ENCODE measurements at places on chromosomes 3 and 15.

DNA sequence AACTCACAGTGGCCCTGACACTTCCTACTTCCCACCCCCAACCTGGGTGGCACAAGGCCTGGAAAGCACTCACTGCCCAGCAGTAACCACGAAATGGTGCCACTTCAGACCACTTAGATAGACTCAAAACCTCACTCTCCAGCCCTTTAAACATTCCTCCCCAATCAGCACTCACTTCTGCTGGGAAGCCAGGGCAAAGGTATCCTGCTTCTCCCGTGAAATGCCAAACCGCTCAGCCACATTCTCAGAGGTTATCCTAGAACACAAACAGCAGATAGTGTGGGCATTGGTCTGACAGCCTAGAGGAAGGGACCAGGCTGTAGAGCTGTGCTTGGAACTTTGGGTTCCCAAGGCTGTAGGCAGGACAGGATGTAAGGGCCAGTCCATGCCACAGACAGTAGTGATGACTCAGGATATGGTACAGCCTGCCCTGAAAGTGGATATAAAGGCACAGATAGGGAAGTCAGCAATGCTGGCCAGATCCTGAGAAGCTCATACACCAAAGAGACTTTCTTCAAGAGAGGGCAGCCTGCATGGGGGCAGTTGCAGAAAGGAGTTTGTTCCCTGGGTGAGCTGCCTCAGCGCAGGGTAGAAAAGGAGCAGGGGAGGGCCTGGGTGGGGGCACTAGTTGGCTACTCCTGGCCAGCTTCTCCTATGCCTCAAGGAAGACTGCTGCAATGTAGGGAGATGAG, 9.2 kb downstream of the ACAA1 start:
- DNase-seq = peak; percentile 9

DNA sequence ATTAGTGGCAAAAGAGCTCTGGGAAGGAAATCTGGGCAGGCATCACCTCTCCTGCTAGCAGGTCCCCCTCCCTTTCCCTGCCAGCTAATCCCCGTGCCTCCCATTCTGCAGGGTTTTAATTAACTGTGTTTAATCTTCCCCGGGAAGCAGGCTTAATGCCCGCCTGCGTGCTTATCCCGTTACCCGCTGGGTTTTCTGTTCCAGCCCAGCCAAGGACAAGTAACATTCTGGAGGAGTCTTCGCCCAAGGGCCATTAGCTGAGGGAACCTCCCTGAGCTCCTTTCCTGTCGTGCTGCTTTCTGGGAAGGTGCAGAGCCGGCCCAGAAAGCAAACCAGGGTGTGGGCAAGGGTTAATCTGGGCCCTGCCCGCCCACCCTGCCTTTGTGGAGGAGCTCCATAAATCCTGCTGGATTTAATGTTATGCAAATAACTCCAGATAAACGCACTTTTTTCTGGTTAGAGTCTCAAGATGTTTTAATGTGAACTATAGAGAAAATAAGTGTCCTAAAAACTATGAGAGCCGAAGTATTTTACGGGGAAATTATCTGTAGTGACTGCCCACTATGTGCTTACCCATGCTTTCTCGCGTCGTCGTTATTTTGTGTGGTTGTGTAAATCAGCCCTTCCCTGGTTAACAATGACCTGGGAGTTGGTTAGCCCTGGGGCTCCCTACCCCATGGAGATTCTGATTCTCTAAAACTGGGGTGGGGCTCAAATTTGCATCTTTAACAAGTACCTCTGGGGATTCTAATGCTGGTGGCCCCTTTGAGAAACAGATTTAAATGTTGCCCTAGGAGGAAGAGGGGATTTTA, 25.9 kb downstream of the TRIM71 start:
- DNase-seq = no peak

GRCh38 chr3:193794002-193794881, 201.2 kb downstream of the OPA1 start:
- no peak for DNase-seq

DNA sequence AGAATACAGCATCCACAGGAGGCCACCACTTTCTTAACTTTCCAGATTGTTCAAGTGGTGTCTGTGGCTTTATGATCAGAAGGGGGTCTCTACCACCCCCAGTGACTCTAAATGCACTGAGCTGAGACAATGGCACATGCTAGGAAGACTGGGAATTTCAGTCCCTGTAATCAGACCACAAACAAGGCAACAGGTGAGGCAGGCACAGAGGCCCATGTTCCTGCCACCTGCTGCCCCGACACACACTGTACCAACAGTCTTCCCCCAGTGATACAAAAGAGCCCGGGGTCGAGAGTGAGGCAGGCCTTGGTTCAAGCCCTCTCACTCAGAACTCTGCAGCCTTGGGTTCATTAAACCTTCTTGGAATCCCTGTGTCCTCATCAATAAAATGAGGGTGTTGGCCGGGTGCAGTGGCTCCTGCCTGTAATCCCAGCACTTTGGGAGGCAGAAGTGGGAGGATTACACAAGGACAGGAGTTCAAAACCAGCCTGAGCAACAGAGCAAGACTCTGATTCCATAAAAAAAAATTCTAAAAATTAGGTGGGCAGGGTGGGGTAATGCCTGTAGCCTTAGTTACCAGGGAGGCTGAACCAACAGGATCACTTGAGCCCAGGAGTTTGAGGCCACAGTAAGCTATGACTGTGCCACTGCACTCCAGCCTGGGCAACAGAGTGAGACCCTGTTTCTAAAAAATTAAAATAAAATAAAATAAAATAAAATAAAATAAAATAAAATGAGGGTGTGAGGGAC, 55.8 kb downstream of the ADCY5 start:
- DNase-seq = no peak

DNA sequence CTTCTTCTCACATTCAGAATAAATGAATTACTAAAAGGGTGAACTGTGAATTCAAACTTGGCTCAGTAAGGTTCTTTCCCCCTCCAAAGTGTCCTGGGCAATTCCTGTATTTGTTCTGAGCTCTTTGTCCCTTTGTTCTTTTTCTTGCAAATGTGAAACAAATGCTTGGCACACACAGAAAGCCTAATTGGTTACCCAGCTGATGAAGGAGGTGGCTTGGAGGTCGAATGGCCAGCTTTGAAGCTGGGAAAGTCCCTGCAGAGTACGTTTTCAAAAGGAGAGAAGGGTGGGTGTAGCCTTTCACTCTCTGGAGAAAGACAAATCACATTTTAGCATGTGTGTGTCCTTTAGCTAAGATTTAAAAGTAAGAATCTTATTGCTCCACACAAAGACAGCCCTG, 154.4 kb downstream of the PEX5L start:
- DNase-seq = no peak

GRCh38 chr15:73844356-73844755, 29.0 kb upstream of the TBC1D21 start:
- no peak for DNase-seq

DNA sequence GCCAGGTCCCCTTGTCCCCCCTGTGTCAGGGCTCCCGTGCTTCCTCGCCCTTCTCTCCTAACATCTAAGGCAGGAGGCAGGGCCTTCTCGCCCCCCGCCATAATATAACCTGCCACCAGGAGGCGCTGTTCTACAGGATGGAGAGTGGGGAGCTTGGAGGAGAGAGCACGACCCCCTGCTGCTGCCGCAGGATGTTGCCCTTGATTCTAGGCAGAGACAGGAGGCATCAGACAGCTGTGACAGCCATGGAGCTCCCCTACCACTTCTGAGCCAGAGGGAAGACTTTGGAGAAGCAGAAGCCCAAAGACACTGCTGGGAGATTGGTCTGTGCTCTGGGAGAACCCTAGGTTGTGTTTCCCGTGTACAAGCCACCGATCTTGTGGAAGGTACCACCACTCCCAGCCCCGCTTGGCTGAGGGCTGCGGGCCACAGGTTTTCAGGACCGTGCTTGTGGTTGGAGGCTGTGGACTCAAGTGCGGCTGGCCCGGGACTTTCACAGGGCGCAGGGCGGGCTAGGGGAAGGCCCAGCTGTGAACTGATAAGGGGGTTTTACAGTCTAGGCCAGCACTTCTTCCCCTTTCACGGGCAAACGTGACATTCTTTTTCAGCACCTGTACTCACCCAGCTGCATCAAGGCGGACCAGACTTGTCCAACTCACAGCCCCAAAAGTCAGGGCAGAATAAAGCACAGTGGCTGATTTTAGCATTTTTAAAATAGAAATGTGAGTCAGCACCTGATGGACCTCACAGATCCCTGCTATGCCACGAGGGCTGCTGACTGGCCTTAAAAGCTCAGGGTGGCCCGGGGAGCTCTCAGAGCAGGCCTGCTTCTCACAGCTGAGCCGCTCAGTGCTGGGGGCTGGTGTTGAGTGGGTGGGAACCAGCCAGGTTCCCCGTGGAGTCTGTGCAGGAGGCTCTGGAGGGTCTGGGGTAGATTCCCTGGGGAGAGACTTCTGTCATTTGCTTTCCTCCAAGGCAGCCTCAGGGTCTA, 2.6 kb upstream of the TIGIT start:
- DNase-seq = peak; percentile 97
